NCI-H1105 treated with DMSO at 0.1 percent for 48 hours (cell line): ENCODE measurements at places on chromosomes 11 and 22.

DNA sequence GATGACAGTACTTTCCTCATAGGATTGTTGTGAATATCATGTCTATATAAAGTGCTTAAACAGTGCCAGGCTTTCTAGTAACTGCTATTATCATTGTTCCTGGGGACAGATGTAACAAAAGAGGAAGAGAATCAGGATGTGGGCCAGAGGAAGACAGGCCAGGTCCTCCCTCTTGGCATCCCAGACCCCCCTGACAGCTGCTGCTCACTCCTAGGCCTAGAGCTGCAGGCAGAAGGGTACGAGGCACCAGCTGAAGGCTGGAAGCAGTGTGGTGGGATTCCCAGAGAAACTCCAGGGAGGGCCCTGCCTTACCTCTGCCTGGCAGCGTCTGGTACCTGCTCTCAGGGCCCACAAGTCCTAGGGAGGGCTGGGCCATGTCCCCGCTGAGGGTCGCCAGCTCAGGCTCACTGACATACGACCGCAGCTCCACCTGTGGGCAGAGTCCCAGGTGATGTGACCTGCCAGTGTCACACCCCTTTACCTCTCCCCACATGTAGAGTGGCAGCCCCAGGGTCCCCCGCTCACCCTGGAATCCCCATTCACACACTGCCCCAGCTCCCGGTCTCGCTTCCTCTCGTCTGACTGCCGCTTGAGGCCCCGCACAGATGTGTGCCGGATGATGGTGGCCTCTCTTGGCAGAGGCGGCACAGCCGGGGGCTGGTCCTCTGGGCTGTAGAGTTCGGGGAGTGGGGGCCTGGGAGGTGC lies 52.2 kb downstream of the C11orf58 start:
- no peak for DNase-seq

DNA sequence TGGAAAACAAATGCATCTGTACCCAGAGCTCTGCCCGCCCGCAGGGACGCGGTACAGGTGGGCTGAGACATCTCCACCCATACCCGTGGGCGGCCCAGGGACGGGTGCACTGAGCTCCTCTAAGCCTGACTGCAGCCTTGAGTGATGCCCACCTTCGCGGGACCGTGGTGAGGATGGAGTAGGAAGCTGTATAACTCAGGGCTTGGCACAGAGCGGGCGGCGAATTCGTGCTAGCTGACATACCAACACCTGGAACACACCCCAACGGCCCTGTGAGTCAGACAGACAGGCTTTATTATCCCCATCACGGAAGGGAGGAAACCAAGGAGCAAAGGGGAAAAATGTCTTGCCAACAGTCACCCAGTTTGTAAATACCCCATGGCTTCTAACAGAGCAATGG lies 61.9 kb downstream of the SMCO4 start:
- DNase-seq: no peak

GRCh38 chr22:16912281-16912680 lies 87.1 kb upstream of the XKR3 start:
- DNase-seq: no peak

GRCh38 chr11:19422276-19422675 lies 181.5 kb upstream of the E2F8 start:
- no peak for DNase-seq

DNA sequence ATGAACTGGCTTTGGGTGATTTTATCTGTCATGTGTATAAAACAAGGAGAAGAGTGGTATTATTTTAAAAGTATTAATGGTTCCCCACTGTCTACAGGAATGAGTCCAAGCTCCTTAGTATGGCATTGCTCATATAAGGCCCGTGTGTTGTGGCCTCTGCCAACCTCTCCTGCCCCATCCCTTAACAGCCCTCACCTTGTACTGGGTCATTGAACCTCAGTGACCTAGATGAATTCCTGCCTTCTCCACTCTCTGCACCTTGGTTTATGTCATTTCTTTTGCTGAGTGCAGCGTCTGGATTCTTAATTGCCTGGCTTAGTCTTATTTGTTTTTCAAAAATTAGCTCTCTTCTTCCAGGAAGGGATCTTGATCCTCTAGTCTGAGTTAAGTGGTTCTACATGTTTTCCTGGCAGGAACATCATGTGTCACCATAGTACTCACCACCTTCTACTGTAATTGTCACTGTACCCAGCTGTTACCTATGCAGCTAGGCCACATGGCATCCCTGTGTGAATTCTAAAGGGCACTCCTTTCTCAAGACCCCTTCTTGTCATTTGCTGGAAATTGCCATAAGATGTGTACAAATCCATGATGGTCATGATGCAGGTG lies 36.2 kb upstream of the POGLUT3 start:
- DNase-seq: no peak

- no peak for DNase-seq
These were observed 14.2 kb downstream of the ATM start for GRCh38 chr11:108237058-108237481.

- DNase-seq: no peak
These were observed 738.6 kb downstream of the BRD1 start for GRCh38 chr22:49088801-49089791.
